ENCODE measurements at places on chromosomes 5 and 9.

DNA sequence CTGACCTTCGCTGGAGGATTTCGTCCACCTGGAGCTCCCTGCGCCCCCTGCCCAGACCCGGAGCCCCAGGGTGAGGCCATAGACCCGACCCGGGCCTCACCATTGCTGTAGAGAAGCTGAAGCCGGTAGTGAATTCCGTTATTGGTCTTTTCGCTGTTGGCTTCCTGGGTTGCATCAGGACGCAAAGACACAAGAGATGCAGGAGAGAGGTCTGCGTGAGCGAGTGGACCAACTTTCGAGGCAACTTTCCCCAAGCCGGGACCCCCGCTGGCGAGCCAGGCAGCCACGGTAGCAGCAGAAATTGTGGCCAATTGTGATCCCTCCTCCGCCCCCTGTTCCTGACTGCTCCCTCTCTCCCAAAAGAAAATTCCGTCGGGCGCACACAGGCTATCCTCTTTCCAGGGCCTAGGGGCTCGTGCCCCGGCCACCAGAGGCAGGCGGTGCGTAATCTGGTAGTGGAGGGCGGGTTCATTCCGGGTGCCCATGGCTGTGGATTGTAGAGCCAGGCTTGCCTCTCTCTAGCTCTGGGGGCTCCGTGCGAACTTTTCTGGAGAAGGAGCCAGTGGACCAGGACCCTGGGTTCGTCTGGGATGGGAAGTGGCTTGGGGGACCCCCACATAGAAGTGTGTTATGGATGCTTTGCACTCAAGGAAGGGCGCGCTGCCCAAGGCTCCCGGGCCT is 3.3 kb downstream of the EBF1 start:
- no peak for DNase-seq

- no peak for DNase-seq
Measured at GRCh38 chr9:38010918-38011704, 57.9 kb downstream of the SHB start.

GRCh38 chr9:106423575-106423974 is 439.4 kb upstream of the ZNF462 start:
- no peak for DNase-seq

GRCh38 chr5:40171971-40172370 is 507.7 kb upstream of the PTGER4 start:
- DNase-seq = no peak

GRCh38 chr5:3220638-3221288 is 374.9 kb upstream of the IRX1 start:
- DNase-seq = no peak

DNA sequence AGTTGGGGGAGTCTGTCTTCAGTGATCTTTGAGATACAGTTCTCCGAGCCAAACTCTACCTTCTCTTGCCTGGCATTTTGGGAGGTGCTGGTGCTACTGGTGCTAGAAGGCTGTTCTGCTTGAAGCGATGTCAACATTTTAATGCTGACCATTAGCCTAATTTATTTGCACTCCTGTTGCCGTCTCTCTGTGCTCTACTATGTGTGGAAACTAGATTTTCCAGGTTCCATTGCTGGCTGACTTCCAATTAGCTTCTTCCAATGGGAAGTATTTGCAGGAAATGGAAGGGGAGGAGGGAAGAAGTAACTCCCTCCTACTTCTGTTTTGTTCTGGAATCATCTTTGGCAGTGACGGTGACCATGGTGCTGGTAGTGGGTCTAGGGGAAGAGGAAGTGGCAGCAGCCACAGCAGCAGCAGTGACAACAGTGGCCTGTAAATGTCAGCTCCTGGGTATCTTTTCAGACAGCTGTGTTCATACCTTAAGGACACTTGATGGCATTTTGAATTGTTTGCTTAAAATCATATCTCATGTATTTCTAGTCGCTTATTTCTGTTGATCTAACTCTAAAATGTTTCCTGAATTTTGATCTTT is 7.9 kb downstream of the TXNDC8 start:
- no peak for DNase-seq

GRCh38 chr5:76582230-76583162 is 40.7 kb downstream of the F2RL2 start:
- DNase-seq = no peak

GRCh38 chr9:80504601-80505230 is 933.0 kb downstream of the TLE4 start:
- no peak for DNase-seq

- DNase-seq = no peak
Measured at GRCh38 chr5:122937914-122938313, 92.5 kb downstream of the SNX24 start.

DNA sequence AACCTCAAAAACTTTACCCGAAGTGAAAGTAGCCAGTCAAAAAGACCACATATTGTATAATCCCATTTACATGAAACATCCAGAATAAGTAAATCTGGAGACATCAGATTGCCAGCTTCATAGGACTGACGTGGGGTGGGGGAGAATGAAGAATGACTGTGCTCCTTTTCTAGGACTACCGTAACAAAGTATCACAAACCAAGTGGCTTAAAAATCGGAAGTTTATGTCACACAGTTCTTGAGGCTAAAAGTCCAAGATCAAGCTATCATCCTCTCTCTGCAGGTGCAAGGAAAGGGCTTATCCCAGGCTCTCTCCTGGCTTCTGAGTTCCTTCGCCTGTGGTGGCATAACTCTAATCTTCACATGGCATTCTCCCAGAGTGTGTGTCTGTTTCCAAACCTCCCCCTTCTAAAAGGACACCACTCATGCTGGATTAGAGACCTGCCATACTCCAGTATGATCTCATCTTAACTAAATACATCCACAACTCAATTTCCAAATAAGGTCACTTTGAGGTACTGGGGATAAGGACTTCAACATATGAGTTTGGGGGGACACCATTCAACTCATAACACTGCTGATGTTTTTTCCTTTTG is 25.5 kb downstream of the ADAM19 start:
- no peak for DNase-seq

DNA sequence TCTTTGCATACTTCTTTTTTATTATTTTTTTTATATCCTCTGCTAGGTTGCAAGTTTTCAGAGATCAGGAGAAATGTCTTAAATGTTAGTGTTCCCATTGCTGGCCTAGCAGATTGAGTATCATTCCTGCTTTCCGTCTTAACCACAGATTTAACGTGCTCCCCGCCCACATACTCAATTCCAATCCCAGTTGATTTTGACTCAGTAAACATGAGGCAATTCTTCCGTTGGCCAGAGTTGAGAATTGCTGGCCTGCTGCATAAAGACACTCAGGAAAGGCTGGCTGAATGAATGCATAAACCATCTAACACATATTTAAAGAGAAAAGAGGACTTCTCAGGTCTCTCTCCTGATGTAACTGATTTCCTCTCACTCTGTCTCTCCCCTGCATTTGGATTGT is 46.8 kb upstream of the PLPP6 start:
- DNase-seq = no peak

GRCh38 chr5:112794410-112794809 is 56.7 kb downstream of the APC start:
- no peak for DNase-seq

DNA sequence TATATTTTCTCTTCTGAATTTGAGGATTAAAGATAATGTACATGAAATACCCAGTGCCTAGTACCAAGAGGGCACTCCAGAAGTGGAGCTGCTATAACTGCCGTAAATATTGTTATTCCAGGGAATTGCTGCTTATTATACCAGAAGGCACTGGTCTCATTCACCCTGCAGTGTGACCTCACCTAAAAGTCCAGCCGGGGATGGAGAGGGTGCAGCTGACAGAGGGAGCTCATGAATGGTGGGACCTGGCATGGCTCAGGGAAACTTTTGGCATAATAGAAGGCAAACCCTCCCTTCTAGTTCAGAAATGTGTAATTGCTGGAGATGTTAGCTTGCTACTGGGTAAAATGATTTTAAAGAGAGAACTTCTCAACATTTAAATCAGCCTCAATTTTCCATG is 108.5 kb downstream of the MVB12B start:
- no peak for DNase-seq

GRCh38 chr9:124835026-124835557 is 18.2 kb upstream of the WDR38 start:
- DNase-seq = no peak

DNA sequence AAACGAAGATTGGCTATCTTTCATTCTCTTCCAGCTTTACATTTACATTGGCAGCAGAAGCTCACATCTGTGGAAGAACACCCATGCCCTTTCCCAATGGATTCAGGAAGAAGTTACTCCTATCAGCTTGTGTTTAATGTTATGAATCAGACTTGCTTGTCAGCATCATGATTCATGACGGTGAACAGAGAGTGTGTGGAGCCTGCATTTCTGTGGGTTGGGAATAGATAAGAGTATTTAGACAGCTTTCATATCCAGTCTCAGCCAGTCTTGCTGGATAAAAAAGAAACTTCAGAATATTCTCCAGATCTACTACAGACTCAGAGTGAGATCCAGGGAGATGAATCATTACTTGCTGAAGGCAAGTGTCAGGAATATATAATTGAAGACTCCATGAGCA is 812.9 kb upstream of the ZNF608 start:
- DNase-seq = no peak

- DNase-seq = no peak
Measured at GRCh38 chr5:176642675-176643490, 4.4 kb upstream of the TSPAN17 start.

- DNase-seq = no peak
Measured at GRCh38 chr9:125758986-125759763, 12.0 kb downstream of the PBX3 start.

GRCh38 chr5:124659798-124660197 is 86.6 kb downstream of the ZNF608 start:
- no peak for DNase-seq

- no peak for DNase-seq
Measured at GRCh38 chr5:129392681-129393080, 67.4 kb upstream of the ADAMTS19 start.

DNA sequence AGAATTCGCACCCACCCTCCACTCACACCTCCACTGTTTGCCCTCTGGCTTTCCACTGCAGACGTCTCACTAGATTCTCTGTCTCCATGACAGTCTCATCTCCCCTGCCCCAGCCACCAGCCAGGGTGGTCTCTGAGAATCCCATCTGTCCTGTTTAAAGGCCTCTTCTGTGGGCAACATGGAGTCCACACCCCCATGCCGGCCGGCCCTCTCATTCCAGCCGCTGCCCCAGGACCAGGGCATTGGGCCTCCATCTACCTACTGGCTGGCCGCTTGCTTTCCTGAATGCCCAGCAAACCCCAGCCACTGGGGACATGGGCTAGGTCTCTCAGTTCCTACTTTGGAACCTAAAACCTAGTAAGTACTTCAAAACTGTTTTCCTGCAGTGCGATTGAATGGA is 65.6 kb upstream of the RUFY1 start:
- DNase-seq = no peak

DNA sequence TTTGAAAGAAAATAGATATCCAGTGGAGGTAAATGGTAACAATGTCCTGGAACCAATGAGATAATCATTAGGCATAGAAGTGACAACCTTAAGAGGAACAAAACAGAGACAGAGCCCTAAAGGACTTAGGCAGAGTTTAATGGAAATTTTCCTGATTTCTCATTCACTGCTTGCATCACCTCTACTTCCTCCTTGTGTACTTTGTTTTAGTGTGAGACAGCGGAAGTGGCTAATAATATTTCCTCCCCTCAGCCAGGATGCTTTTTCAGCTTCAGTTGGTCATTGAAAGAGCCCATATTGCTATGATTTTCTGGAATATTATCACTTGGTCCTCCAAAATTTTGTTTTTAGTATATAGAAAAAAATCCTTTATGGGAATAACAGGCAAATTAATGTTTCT is 153.4 kb upstream of the MPDZ start:
- no peak for DNase-seq

GRCh38 chr5:121988488-121988887 is 26.7 kb downstream of the SRFBP1 start:
- no peak for DNase-seq

DNA sequence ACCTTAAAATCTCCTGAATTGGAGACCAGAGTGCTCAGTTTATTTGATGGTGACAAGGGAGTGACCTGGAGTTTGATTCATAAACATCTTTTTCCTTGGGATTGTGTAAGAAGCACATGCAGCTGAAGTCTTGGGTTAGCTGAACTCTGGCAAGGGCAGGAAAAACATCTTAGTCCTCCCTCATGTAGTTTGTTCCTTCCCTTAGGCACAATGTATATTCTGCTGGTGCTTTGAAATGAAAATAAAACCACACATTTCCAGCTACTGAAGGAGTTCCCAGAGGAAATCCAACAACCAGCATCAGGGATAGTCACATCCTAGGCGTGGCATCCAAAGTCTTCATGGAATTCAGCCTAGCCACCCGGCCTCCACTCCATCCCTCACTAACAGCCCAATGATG is 95.2 kb upstream of the PAPPA start:
- DNase-seq = no peak

- no peak for DNase-seq
Measured at GRCh38 chr9:34479431-34479866, 20.8 kb downstream of the DNAI1 start.

GRCh38 chr9:122498883-122499288 is 11.7 kb upstream of the OR1J2 start:
- no peak for DNase-seq

GRCh38 chr9:124501771-124502320 is 5.4 kb downstream of the NR5A1 start:
- DNase-seq = no peak

GRCh38 chr5:154885439-154885838 is 27.0 kb downstream of the CNOT8 start:
- DNase-seq = no peak

DNA sequence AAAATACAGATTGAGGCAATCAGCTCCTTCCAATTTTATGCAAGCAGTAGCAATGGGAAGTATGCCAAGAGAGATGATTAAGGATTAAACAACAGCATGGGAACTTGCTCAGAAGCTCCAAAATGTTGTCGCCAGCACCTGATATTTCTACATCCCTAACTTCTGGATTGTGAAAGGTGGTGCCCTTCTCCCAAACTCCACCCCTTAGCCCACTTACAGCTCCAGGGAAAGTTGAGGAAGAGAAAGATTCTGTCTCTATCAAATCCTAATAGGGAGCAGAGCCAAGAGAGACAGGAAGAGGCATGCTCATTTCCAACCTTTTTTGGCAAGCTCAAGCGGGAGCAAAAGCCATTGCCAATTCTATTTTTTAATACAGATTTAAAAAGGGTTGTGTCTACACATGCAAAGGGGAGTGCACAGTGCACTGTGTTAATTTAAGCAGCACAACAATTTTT is 92.4 kb upstream of the NR3C1 start:
- no peak for DNase-seq

GRCh38 chr5:6576861-6577501 is 55.9 kb downstream of the NSUN2 start:
- no peak for DNase-seq

DNA sequence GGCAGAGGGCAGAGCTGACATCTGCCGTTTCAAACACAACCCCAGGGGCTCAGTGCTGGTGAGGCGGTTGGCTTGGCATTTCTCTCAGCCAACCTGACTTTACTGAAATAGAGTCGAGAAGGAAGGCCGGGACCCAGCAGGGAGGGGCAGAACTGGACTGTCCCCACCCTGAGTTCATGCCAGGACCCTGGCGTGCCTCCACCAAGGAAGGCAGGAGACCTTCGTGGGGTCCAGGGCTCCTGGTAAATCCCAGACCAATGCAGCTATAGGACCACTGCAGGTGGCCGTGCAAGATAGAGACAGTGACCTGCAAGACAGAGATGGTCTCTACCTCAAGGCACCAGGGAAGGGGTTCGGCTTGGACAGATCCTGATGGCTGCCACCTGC is 132.9 kb downstream of the ROR2 start:
- no peak for DNase-seq
